ENCODE measurements at places on chromosomes 2 and 18.

DNA sequence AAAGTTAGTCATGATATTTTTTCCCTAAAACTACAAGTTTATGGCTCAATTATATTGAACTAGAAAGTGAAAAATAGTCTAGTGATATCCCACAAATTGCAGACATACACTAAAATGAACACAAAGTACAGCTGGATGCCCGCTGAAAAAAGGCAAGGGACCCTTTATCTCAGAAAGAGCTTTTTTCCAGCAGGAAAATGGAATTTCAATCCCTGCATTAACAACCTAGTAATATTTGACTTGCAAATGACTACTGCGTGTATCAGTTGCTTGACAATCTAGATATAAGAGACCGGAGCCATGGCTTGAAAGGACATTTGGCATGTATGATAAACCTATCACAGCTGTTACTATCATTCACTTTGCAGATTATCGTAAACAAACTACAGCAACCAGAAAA lies 49.1 kb downstream of the LRPPRC start:
- no peaks in the 10 kb centered on the region for H3K27me3 ChIP-seq
- H3K36me3 ChIP-seq = peaks cover 29% of the 10 kb centered on the region
- H3K4me1 ChIP-seq = no peaks in the 10 kb centered on the region

- H3K27me3 ChIP-seq = no peaks in the 10 kb centered on the region
- DNase-seq = no peak
- H3K27ac ChIP-seq = peak overlapping the region; percentile 17
- no peaks in the 10 kb centered on the region for H3K36me3 ChIP-seq
- no peak overlapping the region for H3K4me3 ChIP-seq
These were observed 4.8 kb upstream of the ASXL3 start for GRCh38 chr18:33573193-33573592.

DNA sequence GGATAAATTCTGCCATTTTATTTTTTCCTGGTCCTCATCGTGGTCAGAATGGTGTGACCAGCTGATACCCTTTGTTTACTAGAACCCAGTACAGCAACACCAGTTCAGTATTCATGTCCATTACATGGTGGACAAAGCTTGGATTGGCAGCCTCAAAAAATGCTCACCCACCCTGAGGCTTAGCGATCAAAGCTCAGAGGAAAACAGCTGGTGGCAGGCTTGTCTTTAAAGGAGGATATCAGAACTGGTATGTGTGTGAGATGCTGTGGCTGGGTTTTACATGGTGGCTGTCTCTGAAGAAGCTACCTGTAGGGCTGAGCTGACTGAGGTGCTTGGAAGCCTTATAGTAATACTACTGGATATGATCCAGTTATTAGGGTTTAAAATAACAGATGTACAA lies 471.1 kb upstream of the MEX3C start:
- peaks cover 8% of the 10 kb centered on the region for H3K4me1 ChIP-seq
- no peak overlapping the region for H3K4me3 ChIP-seq
- no peak overlapping the region for H3K27ac ChIP-seq
- no peak for DNase-seq

DNA sequence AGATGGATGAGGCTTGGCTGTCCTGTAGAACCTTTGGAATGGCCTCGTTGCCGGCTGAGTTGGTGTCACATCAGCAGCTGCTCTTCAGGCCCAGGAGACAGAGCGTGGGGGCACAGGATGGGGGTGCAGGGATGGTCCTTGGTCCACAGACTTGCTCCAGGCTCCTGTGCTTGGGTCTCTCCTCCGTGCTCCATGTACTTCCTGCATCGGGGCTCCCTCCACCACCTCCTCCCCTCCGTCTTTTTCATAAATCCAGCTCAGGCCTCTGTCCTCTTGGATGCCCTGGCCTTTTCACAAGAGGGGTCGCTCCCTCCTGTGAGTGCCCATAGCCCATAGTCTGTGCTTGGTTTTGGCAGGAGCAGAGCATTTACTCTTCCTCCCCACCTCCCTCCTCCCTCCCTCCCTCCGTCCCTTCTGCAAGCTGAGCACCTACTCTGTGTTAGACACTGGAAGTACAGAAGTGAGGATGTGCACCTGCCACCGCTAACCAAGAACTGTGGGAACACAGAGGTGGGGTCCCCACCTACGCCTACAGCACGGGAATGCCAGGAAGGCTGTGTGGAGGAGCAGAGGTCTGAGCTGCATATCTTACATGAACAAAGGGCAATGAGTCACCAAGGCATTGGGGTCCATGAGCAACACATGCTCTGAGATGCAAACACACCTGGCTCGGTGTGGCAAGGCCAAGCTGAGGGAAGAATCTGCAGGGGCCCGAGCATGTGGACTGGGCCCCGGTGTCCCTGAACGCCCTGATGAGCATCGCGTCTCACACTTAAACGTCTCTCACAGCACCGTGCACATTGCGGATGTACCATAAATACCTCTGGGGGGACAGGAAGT lies 458.7 kb upstream of the HS6ST1 start:
- DNase-seq = no peak
- H3K4me3 ChIP-seq = no peak overlapping the region
- no peak overlapping the region for H3K27ac ChIP-seq
- H3K4me1 ChIP-seq = peaks cover 47% of the 10 kb centered on the region
- H3K27me3 ChIP-seq = no peaks in the 10 kb centered on the region
- H3K36me3 ChIP-seq = no peaks in the 10 kb centered on the region

GRCh38 chr2:112881217-112881985 lies 29.6 kb upstream of the IL37 start:
- no peak overlapping the region for H3K27ac ChIP-seq
- DNase-seq = no peak
- H3K27me3 ChIP-seq = peaks cover 2% of the 10 kb centered on the region
- H3K36me3 ChIP-seq = no peaks in the 10 kb centered on the region
- H3K4me1 ChIP-seq = peaks cover 3% of the 10 kb centered on the region

- H3K4me1 ChIP-seq = peaks cover 29% of the 10 kb centered on the region
- H3K27me3 ChIP-seq = no peaks in the 10 kb centered on the region
- peaks cover 5% of the 10 kb centered on the region for H3K36me3 ChIP-seq
- no peak overlapping the region for H3K27ac ChIP-seq
These were observed 268.9 kb downstream of the NAPG start for GRCh38 chr18:10794771-10795170.

DNA sequence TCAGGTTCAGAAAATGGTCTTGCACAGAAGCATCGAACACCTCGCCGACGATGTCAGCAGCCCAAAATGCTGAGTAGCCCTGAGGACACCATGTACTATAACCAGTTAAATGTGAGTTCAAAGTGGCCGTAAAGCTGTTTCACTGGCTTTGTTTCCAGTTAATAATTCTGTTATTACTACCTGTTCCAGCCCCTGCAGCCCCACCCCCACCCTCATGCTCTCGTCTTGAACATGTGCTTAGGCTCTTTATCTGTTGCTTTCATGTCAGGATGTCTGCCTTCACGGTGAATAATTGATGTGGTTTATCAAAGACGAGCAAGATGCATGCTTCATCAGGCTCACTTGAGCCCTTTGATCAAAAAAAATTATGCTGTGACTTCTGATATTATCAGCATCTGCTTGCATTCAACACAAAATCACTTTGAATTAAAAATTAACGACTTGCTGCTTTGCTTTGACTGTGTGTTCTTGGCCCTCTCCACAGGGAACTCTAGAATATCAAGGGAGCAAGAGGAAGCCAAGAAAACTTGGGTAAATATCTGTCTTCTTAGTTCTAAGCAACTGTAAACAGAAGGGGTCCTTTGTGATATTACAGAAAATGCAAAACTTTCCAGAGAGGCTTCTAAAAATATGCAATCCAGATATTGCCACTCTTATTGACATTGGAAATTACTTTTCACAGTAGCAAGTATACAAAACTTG lies 63.4 kb upstream of the SP5 start:
- DNase-seq = no peak
- no peaks in the 10 kb centered on the region for H3K27me3 ChIP-seq
- peaks cover 45% of the 10 kb centered on the region for H3K4me1 ChIP-seq
- H3K36me3 ChIP-seq = peaks cover 4% of the 10 kb centered on the region

GRCh38 chr2:179341152-179341866 lies 76.7 kb upstream of the SESTD1 start:
- H3K27me3 ChIP-seq = no peaks in the 10 kb centered on the region
- no peak for DNase-seq
- H3K27ac ChIP-seq = no peak overlapping the region
- peaks cover 36% of the 10 kb centered on the region for H3K4me1 ChIP-seq
- H3K36me3 ChIP-seq = no peaks in the 10 kb centered on the region

DNA sequence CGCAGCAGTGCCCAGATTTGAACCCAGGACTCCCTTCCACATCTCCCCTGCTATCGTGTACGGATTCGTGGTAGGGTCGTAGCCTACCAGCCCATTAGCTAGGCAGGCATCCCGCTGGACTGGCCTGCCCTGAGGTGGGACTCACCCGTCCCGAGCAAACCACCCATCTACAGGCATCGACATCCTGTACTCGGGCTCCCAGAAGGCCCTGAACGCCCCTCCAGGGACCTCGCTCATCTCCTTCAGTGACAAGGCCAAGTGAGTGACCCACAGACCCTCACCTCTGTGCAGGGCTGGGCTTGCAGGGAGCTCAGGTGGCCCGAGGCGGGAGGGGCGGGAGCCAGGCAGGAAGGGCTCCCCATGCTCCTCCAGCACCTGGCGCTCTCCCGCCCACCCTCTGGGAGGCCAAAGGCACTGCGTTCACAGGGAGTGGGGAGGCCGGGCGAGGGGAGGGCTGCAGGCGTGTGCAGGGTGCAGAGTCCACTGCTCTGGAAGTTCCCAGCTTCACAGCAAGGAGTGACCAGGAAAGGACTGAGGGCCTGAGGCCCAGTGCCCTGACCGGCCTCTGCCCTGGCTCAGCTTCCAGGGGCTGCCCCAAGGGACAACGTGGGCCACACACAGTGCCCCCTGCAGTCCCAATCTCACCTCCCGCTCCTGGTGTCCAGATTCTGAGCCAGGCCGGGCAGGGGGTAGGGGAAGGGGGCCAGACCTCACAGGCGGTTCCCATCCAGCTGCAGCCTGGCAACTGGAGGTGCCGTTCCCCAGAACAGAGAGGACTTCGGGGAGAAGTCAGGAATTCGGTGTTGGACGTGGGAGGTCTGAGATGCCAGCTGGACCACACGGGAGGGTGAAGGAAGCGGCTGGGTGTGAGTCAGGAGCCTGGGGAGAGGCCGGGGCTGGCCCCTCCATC lies 5.4 kb downstream of the AGXT start:
- no peak overlapping the region for H3K4me3 ChIP-seq

- H3K4me1 ChIP-seq = peaks cover 13% of the 10 kb centered on the region
- no peak overlapping the region for H3K4me3 ChIP-seq
- no peaks in the 10 kb centered on the region for H3K36me3 ChIP-seq
- H3K27ac ChIP-seq = no peak overlapping the region
These were observed 70.2 kb upstream of the DOK6 start for GRCh38 chr18:69330385-69331005.

DNA sequence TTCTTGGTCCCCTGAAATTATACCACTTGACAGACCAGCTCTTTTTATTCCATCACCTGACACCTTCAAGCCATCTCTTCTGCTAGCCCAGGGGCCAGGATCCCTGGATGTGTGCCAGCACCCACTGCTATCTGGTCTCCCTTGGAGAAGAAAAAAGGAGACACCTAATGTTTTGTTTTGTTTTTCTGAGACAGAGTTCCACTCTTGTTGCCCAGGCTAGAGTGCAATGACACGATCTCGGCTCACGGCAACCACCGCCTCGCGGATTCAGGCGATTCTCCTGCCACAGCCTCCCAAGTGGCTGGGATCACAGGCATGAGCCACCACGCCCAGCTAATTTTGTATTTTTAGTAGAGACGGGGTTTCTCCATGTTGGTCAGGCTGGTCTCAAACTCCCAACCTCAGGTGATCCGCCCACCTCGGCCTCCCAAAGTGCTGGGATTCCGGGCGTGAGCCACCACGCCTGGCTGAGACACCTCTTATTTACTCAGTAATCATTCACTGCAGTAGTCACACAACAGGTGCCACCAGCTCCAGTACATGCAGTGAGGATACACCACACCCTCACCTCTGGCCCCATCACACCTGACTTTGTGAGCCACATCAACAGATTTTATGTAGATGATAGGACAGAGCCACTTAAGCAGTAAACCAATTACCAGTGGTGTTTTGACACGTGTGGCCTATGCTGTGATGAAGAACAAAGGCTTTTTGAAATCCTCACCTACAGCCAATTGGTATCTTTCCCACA lies 42.8 kb upstream of the PCBP1 start:
- no peak overlapping the region for H3K27ac ChIP-seq
- H3K36me3 ChIP-seq = peaks cover 28% of the 10 kb centered on the region
- H3K27me3 ChIP-seq = no peaks in the 10 kb centered on the region
- H3K4me1 ChIP-seq = peaks cover 5% of the 10 kb centered on the region
- no peak for DNase-seq

DNA sequence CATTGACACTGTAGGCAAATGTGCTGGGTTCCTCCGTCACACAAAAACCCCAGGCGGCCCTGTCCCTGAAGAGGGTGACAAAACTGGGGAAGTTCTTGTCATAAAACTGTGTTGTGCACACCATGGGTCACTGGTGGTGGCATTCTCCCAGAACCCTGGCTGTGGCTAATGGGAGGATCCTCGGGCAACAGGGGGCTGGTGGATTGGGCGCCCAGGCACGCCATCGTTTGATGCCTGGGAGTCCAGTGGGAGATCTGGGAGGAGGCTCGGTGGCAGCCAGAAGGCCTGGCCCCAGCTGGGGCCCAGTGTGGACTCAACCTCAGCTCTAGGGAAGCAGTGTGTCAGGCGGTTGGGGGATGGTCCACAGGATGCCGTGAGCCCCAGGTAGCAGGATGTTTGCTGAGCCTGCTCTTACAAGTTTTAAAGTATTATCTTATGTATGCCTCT lies 140.7 kb downstream of the ACOXL start:
- H3K36me3 ChIP-seq = peaks cover 1% of the 10 kb centered on the region
- H3K27ac ChIP-seq = no peak overlapping the region
- H3K27me3 ChIP-seq = peaks cover 3% of the 10 kb centered on the region
- no peak for DNase-seq

All from mesothelial cell of epicardium (in vitro differentiated cells).